Stimulated activated CD4-positive, alpha-beta T cell treated with anti-CD3 and anti-CD28 coated beads, Interleukin-2, amount 100 ng/mL, for 4 hours (primary cell): ENCODE measurements at places on chromosomes 7 and 10.

GRCh38 chr7:140650367-140650766 lies 9.8 kb upstream of the DENND2A start:
- DNase-seq: no peak

- no peak for DNase-seq
Measured at GRCh38 chr7:27173956-27174873, at the start of gene HOXA10. HOXA10 (minus strand) TSS chr7:27174320; CDS start chr7:27174306, 14 bp downstream.

- no peak for DNase-seq
Measured at GRCh38 chr7:6121141-6121540, 90.0 kb downstream of the ANKRD61 start.

DNA sequence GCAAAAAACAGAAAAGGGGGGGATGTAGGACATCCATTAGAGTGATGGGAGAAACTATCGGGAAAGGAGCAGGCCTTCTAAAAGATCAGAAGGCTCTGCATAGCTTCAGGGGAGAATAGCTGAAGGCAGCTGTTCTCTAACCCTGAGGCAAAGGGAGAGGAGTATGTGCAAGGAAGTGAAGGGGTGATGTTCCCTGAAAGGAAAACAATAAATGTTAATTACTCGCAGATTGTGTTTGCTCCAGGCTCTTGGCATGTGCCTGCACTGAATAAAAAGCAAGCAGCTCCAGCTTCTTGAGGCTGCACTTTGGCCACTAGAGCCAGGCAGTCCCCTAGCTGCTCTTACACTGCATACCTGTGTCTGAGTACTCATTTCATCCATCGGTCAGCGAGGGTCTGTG lies 14.4 kb upstream of the STARD3NL start:
- no peak for DNase-seq

- DNase-seq: no peak
Measured at GRCh38 chr10:79932841-79933379, 16.0 kb downstream of the SFTPD start.

DNA sequence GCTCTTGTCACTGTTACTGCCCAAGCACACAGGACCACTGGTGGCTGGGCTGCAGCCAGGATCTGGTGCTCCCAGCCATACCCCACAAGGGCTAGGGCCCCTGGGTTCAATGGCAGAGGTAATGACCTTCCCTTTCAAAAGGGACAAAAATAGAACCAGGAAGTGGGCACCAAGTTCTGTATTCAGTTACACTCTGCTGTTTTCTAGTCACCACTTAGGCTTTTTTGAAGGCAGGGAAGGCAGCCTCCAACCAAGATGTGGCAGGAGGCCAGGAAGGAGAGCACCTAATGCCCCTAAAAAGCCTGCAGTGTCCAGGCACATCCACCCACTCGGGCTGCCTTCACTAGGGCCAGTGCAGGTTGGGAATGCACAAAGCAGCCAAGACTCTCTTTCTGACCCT lies 47.8 kb downstream of the NOD1 start:
- no peak for DNase-seq

GRCh38 chr7:29139796-29140195 lies 6.5 kb downstream of the CPVL start:
- DNase-seq: no peak

DNA sequence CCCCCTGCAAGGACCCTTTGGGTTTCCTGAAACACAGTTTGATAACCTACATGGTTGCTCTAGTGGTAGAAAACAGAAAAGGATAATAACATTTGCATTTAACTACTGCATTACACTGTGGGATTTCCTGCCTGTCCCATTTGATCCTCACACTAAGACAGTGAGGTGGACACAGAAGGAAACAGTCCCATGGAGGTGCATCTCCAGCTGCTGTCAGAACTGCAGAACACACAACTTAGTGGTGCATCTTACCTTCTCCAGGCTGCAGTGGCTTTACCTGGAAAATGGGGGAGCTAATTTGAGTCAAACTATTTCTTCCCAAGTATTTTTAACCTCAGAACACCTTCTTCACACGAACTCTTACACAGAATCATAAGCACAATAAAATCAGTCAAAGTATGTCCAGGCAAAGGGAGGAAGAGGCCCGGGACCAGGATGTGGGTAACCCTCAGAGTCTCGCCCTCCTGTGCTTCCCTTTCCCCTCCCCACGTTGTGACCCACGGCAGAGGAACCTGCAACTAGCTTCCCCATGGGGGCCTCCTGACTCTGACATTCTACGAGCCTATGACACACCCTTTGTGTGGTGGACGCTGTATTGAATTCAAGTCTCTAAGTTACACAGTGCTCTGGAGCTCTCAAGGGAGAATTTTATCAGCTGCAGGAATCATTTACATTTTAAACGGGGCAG lies 33.7 kb downstream of the SCRN1 start:
- no peak for DNase-seq

- DNase-seq: no peak
Measured at GRCh38 chr7:90290244-90291113, 30.6 kb downstream of the FAM237B start.

DNA sequence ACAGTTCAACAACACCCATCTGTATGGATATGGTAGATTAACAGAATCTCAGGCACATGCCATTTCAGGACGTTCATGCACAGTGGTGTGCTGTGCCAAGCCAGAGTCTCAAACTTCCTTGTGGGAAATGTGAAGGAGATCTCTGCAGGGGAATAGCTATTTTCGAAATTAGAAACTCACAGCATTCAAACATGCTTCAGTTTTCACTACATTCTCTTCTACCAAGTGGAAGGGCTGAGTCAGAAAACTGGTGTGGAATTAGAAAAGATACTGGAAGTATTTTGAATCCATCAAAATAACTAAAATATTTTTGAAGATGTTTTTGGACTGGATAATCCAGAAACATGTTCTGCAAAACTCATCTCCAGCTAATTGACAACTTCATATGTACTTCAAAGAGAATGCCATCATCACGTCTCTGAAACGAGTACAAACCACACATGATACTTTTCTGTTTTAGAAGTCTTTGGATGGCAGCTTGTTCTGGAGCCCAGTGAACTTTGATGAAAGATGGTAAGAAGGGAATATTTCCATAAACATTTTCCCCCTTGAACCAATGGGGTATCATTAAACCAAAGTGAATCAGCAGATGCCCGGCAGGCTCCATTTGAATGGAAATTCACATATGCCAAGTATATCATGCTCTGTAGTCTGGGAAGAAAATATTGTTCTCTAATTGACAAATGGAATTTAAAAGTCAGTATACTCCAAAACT lies 616.3 kb upstream of the IGFBP3 start:
- no peak for DNase-seq

DNA sequence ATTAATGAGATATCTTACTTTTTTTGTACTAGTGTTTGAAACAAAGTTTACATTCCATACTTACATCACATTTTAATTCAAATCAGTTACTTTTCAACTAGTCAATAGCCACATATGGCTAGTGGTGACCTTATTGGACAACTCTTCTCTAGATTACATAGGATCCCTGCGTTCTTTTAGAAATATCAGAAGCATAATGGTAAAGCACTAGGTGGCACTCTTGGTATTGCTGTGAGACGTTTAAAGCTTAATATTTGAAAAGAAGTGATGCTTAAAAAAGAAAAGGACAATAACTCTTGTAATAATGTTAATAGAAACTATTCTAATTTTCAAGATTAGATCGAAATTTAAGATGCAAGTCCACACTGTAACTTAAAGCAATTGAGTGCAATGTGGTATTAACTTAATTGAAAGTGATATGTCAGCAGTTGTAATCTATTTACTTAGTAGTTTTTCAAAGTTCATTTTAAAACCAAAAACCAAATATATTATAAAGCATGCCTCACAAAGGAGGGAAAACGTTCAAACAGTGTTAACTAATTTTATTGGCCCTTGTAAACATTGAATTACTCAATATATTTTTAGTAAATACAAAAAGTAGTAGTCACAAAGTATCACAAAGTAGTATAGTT lies 339.1 kb downstream of the ATRNL1 start:
- no peak for DNase-seq

DNA sequence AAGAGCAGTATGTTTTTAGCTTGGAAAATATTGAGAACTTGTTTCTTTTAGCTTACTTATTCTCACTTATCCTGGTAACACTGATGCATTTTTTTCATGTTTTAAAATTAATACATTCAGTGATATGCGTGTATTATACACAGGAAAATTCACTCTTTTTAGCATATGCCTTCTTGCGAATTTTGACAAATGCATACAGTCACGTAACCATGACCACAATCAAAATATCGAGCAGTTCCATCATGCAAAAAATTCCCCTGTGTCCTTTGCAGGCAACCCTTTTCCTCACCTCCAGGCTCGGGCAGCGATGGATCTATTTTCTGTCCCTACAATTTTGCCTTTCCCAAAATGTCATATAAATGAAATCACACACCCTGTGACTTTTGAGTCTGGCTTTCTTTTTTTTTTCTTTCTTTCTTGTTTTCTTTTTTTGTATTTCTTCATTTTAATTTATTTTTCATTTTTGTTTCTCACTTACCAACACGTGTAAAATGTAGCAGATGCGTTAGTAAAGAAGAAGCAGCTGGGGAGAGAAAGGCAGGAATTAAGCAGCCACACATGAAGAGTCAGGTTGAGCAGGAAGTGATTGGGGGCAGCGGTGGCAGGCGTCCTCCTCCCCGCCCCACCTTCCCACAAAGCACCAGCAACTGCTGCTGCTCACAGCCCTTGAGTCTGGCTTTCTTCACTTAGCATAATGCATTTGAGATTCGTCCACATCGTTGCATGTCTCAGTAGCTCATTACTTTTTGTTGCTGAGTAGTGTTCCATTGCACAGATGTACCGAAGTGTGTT lies 29.9 kb downstream of the ADRB1 start:
- DNase-seq: no peak

DNA sequence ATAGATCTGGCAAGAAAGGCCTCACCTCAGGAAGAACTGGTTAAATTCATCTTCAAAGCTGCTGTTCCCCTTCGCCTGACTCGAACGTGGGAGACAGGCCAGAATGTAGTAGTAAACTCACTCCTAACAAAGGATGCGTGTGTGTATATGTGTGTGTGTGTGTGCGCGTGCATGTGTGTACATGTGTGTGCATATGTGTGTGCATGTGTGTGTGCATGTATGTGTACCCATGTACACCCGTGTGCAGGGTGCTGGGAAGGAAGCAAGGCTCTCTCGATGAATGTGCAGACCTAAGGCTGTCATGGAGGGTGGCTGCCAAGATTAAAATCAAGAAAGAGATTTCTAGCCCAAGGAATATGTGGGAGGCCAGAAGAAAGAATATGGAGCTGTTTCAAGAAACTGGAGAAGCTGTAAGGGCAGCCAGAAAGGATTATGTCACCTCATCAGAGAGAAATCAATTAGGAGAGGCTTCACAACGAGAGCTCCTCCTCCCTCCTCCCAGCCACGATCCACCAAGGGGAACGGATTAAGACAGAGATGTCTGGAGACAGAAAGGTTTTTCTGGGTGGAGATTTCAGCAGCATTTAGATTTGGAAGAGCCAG lies 34.0 kb upstream of the LBX1 start:
- no peak for DNase-seq

DNA sequence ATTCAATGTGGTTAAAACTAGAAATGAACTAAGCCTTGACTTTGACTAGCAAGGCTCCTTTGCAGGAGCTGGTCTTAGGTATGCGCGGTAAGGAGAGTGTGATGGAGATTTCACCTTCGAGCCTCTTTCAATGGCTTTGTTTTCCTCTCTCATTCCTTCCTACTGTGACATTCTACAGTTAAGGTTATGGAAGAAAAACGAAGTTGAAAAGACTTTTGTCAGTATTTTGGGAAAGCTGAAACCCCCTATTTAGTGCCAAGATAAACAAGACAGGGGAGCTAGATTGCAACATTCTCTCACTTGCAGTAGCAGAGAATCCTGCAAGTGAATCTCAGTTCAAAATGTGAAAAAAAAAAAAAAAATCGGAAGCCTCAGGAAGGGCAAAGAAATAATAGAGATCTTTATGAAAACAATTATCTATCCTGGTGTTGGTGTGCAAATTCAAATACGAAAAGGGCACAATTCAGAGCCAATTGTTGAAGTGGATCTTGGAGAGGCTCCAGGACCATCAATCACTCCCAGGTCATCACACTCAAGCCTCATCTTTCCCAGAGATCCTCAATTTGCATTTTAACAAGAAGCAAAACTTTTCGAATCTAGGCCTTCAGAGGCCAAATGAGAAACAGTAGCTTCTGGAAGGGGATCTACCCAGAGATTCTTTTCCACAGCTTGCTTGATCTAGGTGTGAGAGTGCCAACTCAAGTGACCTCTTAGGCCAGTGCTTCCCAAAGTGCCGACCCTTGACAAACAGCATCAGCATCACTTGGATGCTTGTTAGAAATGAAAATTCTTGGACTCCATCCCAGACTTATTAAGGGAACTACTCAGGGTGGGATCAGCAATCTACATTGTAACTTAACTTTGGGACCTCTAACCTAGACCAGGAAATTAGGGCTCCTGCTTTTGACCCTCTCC lies 163.8 kb downstream of the INHBA start:
- no peak for DNase-seq

DNA sequence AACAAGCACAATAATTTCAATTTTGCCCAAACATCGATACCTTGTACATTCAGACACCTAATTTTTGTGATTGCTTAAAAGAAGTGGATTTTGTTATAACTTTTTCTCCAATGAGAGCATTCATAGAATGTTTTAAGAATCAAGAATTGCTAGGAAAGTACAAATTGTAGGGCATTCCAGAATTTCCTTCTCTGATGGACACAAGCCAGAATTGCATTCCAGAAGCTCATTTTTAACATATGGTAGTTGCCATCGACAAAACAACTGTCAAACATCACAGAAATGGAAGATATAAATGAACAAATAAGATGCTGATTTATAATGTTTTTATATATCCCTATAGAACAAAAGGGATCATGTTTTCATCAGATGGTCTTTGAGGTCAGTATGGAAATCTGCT lies 258.4 kb upstream of the NPVF start:
- no peak for DNase-seq

- DNase-seq: peak; percentile 54
Measured at GRCh38 chr10:96130326-96130995, 364 bp downstream of the ZNF518A start.

DNA sequence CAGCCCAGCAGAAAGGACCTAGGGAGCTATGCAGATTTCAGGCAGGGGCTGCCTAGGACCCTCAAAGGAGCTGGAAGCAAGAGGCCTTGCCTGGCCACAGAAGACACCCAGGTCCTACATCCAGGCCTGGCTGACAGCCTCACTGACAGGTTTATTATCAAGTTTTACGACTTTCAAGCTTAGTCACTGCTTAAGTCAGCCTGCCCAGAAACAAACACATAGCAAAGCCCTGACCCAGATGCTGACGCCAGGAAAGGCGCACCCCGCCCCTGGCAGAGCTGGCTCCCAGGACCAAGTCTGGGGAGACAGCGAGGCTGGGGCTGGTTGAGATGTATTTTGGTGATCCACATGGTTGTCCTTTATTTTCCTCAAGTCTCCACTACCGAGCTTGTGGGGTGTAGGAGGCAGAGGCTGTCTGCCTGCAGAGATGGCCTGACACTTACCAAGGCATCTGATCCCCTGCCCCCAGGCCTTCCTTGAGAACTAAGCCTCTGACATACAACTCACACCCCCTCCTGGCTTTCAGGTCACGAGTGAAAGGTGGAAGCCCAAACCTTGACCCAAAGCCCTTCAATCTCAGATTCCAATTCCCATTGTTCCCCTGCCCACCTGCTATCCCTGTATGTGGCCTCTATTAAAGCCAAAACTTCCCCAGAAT lies 80.7 kb upstream of the EMX2 start:
- DNase-seq: no peak
